ENCODE measurements at places on chromosomes 3 and 15.
A peak's percentile ranks its signal among the peaks of the same experiment; 100 is the strongest.

DNA sequence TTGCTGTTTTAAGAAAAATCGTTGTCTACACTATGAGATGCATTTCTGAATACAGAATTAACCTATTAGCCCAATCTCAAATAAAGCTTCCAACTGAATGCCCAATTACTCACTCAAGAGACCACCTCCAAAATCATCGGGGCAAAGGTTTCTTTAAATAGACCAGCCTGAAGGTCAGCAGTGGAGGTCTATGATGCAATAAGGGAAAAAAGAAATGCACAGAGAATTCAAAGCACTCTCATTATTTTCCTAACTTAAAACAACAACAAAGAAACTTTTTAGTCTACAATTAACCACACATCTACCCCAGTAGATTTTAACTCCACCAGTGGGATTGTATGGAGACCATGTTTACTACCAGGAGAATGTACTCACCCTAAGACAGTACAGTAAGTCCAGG is 657.7 kb upstream of the CCDC54 start:
- DNase-seq: no peak

DNA sequence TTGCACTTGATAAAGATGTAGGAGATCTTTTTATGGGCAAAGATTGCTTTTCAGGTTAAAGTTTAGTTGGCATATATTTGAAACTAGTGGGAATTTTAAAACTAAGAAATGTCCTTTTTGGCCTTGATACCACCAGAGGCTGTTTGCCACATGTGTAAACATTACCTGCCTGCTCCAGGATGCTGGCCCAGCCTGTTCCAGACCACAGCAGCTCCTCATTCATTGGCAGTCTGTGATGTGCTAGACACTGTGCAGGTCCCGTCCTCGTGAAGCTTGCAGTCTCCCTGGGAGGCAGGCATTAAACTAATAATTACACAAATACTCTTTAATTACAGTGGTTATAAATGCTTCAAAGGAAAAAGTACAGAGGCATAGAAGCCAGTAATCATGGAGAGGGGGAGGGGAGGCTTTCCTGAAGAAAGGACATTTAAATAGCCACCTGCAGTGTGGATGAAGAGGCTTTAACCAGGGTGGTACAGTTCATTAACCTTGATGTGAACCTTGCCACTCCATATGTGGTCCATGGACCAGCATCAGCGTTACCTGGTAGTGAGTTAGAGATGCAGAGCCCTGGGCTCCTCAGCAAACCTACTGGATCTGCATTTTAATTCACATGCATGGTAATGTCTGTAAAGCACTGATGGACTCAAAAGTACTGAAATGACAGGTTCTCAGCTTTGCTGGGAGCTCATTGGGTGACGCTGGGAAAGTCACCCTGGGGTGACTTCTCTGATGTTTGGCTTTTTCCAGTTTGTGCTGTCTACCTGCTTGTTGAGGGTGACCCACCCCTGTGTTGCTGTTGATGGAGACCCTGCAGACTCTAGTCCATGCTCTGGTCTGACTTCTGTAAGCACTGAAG is 5.3 kb downstream of the ZNF710 start:
- DNase-seq: no peak

DNA sequence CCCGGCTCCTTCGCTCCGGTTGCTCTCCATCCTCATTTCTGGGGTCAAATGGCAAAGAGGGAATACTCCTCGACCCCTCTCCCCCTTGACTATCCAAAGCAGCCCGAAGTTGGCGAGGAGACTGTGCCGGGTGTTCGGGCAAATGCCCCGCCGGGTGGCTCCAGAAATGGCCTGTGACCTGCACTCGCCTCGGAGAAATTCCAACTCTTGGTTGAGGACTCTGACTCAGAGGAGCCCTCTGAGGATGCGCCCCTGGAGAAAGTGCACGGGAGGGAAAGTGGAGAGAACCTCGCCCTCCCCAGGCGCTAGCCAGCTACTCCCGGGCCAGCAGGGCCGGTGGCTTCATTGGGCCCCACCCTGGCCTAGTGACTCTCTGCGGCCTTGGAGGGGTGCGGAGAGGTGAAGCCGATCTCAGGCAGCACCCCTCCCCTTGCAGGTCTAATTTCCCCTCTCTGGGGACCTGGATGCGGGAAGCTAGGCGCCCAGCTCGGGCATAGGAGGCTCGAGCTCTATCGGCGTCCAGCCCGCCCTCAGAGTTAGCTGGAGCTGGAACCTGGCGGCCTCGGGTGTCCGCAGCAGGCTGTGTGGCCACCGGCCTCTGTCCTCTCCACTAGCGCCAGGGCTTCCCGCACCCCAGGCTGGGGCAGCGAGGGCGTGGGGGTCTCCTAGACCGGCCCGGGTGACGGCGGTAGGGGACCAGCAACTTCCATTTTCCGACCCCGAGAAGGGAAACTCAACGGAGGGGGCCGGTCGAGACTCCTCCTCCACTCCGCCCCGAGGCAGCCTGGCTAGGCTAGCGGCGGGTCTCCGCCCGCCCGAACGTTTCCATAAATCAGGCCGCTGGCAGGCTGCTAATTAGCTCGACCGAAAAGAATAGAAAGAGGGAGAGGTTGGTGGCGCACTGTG is 29.4 kb downstream of the NR2F2 start:
- DNase-seq: peak; percentile 50

DNA sequence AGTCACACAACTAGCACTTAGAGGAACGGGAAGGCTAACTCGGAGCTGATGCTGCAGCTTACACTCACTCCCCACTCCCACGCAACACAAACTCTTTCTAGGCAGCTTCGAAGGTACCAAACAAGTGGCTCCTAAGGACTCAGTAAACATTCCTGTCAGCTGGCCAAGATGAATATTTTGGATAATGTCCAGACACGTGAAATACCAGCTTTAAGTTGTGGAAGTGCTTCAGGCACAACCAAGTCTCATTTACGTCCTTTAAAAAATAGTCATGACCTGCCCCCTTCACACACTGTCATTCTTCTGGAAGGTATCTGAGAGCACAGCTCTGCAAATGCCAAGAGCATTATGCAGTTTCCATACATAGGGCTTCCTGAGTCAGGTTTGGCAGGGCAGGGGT is 1005.9 kb upstream of the CFAP20DC start:
- peak; percentile 47 for DNase-seq

DNA sequence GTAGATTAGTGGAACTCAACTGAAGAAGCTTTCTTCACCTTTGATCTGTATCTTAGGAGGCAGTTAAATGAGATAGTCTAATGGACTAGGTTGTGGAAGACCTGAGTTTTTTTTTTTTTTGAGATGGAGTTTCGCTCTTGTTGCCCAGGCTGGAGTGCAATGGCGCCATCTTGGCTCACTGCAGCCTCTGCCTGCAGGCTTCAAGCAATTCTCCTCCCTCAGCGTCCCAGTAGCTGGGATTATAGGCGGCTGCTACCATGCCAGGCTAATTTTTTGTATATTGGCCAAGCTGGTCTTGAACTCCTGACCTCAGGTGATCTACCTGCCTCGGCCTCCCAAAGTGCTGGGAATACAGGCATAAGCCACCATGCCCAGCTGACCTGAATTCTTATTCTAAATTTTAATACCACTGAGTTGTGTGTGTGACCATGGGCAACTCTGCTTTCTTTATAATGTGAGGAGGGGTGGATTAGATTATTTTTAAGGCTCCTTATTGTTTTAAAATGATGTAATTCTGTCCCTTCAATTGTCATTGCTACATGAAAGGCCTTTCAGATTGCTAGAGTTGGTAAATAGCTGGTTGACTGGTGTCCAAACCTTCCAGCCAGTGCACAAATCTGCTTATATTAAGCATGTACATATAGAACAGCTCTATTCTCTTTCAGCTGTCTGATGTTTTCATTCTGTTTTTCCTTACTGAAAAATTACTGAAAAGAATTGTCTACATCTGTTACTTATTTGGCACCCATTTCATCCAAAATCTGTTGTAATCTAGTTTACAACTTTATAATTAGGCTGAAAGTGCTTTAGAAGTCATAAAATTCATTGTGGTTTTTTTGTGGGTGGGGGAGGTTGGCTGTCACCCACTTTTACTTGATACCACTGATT is 2.3 kb downstream of the LNP1 start:
- no peak for DNase-seq

GRCh38 chr3:21747966-21748555 is 2.9 kb downstream of the ZNF385D start:
- DNase-seq: peak; percentile 27

DNA sequence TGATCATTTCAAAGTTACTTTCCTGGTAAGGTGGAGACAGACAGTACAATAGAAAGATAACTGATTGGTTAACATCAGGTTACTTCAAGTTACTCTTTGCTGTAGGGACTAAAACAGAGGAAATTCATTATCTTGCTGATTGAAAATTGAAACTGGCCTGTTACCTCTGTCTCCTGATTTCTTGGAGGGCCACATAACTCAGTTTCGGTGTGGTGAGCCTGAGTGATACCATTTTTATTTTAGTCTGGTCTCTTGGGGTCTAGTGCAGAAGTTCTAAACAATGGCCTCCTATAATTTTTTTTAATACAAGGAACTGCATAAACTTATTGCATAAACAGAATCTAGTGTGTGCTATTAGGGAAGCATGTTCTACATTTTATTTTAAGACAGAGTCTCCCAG is 1.2 kb upstream of the ICE2 start:
- no peak for DNase-seq

- DNase-seq: no peak
Measured at GRCh38 chr3:53244271-53244670, 11.6 kb downstream of the TKT start.

DNA sequence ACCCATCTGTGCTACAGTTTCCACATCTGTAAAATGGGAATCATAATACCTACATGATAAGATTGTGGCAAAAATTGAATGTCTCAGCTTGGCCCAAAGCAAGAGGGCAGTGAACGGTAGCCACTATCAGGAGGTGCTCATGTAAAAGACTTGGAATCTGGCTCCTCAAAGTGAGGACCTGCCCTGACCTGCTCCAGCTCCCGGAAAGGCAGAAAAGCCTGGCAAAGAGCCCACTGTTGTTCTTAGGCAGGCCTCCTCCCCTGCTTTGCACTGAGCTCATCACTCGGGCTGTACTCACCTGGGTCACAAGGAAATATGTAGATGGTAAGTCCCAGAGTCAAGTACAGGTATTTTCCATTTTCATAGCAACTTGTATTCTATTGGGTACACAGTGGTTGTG is 250.7 kb upstream of the TBL1XR1 start:
- no peak for DNase-seq

GRCh38 chr3:56839784-56840715 is 38.3 kb upstream of the ARHGEF3 start:
- peak; percentile 90 for DNase-seq

- DNase-seq: peak; percentile 89
Measured at GRCh38 chr3:129461022-129461421, 21.0 kb downstream of the IFT122 start.

All from GM23248 (cell line).